Stimulated activated CD8-positive, alpha-beta memory T cell treated with anti-CD3 and anti-CD28 coated beads, Interleukin-2, amount 100 ng/mL, for 1 hour (primary cell): ENCODE measurements at places on chromosomes 7 and 10.

DNA sequence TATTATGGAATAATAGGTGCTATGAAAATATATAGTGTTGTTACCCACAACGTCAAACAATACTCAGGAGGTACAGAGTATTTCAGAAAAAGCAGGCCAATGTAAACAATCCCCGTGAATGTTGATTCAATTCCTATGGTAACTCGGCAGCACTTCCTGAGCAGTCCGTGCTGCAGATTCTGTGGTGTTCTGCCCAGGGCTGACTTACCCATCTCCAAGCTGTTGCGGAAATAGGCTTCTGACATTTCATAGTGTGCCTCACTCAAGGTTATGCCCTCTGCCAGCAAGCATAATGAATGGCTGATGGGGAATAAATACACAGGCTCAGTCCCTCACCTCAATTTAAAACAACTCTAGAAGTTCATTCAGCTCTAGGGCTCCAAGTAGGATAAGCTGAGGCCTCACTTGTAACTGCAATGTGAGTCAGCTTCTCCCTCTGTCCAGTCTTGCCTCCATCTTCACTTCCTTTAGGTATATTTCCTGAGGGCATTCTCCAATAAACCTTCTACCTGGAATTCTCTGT is 177.6 kb downstream of the GNAI1 start:
- DNase-seq: no peak

GRCh38 chr7:114916261-114916892 is 5.5 kb upstream of the MDFIC start:
- DNase-seq: no peak

DNA sequence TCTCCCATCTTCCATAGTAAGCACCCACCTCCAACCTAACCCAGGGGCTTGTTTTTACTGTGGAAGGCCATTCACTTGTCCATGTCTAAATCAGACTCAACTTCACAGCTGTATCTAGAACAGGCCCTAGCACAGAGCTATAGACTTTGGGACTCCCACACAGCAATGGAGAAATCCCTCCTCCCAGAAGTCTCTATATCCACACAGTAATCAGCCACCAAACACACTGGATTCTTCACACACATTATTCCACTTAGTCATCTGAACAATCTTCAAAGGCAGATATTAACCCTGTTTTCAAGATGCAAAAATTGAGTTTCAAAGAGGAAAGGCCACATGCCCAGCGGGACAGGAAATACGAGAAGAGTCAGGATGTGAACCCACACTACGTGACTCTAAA is 81.8 kb downstream of the MALSU1 start:
- no peak for DNase-seq

GRCh38 chr10:75428434-75429158 is 2.8 kb upstream of the LRMDA start:
- no peak for DNase-seq

GRCh38 chr10:49119746-49120145 is 4.4 kb upstream of the VSTM4 start:
- DNase-seq: no peak

- no peak for DNase-seq
These were observed 5.8 kb downstream of the C7orf57 start for GRCh38 chr7:48040944-48041652.

GRCh38 chr10:86535132-86535882 is 13.7 kb upstream of the WAPL start:
- no peak for DNase-seq
